ENCODE measurements at places on chromosomes 6 and 20.

DNA sequence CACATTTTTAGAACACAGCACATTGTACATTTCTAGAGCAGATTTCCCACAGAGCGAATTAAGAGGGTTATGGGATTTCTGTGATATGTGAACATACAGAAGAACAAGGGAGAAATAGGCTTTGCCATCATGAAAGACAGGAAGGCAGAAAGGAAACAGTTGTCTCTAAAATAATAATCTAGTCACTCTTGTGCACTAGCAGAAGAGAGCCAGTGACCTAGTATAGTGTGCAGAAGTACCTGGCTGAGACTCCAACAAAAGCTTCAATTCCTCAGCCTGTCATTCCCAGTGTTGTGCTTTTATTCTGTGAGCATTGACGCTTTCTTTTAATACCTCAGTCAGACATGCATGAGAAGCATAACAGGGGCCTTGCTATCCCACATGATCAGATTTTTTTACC, 17.8 kb upstream of the DCBLD1 start:
- no peak overlapping the region for H3K27ac ChIP-seq
- no peak for DNase-seq
- H3K27me3 ChIP-seq, result peaks cover 3% of the 10 kb centered on the region
- H3K4me3 ChIP-seq, result no peak overlapping the region
- no peaks in the 10 kb centered on the region for H3K4me1 ChIP-seq
- H3K36me3 ChIP-seq, result no peaks in the 10 kb centered on the region

DNA sequence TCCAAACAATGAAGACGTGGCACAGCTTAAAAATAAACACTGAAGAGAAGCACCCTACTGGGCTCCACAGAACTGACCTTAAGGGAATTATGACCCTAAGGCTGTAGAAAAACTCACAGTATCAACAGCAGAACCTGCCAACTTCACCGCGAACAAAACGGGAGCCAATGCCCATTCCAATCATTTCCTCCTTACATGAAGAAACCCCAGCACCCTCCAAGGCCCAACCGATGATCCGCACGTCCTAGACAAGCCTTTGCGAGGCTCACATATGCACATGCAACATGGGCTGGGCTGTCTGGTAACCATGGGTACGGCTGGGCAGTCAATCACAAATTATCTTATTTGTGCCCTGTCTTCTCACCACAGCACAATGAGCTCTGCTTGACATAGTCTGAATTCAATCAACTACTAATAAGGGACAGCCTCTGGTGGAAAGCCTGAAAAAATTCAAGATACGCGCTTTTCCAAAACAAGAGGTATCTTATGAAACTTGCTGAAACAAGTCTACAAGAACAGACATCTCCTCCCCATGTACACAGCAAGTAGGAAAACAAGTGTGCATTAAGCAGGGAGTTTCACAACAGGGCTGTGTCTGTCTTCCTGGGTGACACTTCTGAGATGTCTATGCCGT, 1.7 kb downstream of the DIDO1 start:
- H3K36me3 ChIP-seq, result peaks cover 5% of the 10 kb centered on the region
- H3K27ac ChIP-seq, result peak overlapping the region; percentile 95
- H3K4me1 ChIP-seq, result peaks cover 23% of the 10 kb centered on the region
- peak overlapping the region; percentile 74 for H3K4me3 ChIP-seq
- H3K27me3 ChIP-seq, result no peaks in the 10 kb centered on the region

GRCh38 chr6:164121527-164121926, 707.0 kb downstream of the QKI start:
- H3K4me1 ChIP-seq, result no peaks in the 10 kb centered on the region
- H3K27me3 ChIP-seq, result no peaks in the 10 kb centered on the region
- no peak for DNase-seq
- no peak overlapping the region for H3K4me3 ChIP-seq
- H3K27ac ChIP-seq, result no peak overlapping the region
- H3K36me3 ChIP-seq, result no peaks in the 10 kb centered on the region

GRCh38 chr6:47630587-47630986, 67.8 kb upstream of the ADGRF4 start:
- peaks cover 5% of the 10 kb centered on the region for H3K4me1 ChIP-seq
- no peaks in the 10 kb centered on the region for H3K36me3 ChIP-seq
- no peak for DNase-seq

DNA sequence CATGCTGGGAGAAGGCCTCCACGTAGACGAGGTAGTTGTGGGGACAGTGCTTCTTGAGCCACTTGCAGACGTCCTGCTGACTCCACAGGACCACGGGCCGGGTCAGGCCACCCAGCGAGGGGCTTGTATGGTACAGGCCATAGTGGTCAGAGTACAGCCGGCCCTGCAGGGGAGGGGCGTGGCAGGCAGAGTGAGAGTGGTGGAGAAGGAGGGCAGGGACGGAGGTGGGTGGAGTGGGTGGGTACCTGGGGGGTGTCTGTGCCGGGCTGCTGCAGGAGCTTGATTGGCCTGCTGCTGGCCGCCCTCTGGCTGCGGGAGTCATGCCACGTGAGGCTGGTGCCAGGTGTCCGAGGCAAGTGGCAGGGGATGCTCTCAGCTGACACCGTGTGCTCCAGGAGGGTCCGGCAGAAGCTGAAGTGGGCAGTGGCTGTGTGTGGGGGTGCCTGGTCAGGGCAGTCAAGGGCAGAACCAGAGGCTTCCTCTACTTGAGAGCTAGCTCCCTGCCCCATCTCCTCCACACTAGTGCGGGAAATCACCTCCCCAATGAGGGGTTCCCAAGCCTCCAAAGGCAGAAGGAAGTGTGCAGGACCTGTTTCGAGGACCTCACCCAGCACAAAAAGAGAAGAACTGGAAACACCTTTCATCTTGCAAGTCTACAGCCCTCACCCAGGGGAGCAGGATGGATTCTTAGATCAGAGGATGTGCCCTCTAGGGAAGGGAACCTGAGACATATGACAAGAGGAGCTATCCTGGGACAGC, 2.3 kb downstream of the SAMD10 start:
- DNase-seq, result no peak
- H3K27ac ChIP-seq, result no peak overlapping the region
- peaks cover 14% of the 10 kb centered on the region for H3K36me3 ChIP-seq
- peaks cover 54% of the 10 kb centered on the region for H3K4me1 ChIP-seq
- H3K4me3 ChIP-seq, result no peak overlapping the region
- H3K27me3 ChIP-seq, result no peaks in the 10 kb centered on the region

GRCh38 chr6:138017166-138017757, 90.0 kb downstream of the PERP start:
- no peak overlapping the region for H3K27ac ChIP-seq
- H3K4me1 ChIP-seq, result no peaks in the 10 kb centered on the region
- no peak for DNase-seq
- H3K36me3 ChIP-seq, result no peaks in the 10 kb centered on the region
- H3K27me3 ChIP-seq, result no peaks in the 10 kb centered on the region
- H3K4me3 ChIP-seq, result no peak overlapping the region

GRCh38 chr20:22794200-22794599, 209.8 kb upstream of the FOXA2 start:
- H3K36me3 ChIP-seq, result no peaks in the 10 kb centered on the region
- H3K27ac ChIP-seq, result no peak overlapping the region
- no peak overlapping the region for H3K4me3 ChIP-seq
- DNase-seq, result no peak

GRCh38 chr20:22866812-22867341, 168.2 kb upstream of the SSTR4 start:
- no peaks in the 10 kb centered on the region for H3K27me3 ChIP-seq
- no peaks in the 10 kb centered on the region for H3K36me3 ChIP-seq
- no peak overlapping the region for H3K4me3 ChIP-seq
- H3K27ac ChIP-seq, result no peak overlapping the region
- DNase-seq, result no peak

GRCh38 chr6:54285595-54285994, 22.6 kb upstream of the TINAG start:
- no peak overlapping the region for H3K4me3 ChIP-seq
- H3K36me3 ChIP-seq, result no peaks in the 10 kb centered on the region
- H3K27me3 ChIP-seq, result no peaks in the 10 kb centered on the region
- H3K27ac ChIP-seq, result no peak overlapping the region
- H3K4me1 ChIP-seq, result no peaks in the 10 kb centered on the region

- peak; percentile 57 for DNase-seq
- H3K27me3 ChIP-seq, result no peaks in the 10 kb centered on the region
- peak overlapping the region; percentile 75 for H3K27ac ChIP-seq
- no peak overlapping the region for H3K4me3 ChIP-seq
Observed at GRCh38 chr20:35826397-35826998, 54.7 kb downstream of the PHF20 start.

- H3K4me1 ChIP-seq, result no peaks in the 10 kb centered on the region
- H3K36me3 ChIP-seq, result peaks cover 14% of the 10 kb centered on the region
- no peaks in the 10 kb centered on the region for H3K27me3 ChIP-seq
- H3K27ac ChIP-seq, result no peak overlapping the region
Observed at GRCh38 chr6:118577972-118578371, 29.9 kb downstream of the PLN start.

GRCh38 chr6:68400396-68400795, 234.7 kb upstream of the ADGRB3 start:
- H3K36me3 ChIP-seq, result no peaks in the 10 kb centered on the region

DNA sequence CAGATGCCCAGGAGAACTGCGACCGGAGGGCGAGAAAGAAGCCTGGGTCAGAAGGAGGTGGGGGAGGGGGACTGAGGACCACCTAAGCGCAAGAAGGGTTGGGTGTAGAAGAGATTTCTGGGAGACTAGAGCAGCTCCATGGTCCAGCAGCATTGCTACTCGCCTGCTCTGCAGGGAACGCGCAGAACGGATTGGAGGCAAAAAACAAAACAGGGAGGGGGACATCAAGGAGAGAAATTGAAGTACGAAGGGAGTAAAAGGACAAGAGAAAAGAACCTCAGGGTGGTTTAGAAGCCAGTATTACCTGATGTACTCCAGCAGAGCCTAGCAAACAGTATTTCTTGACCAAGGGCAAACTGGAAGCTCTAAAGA, 537 bp upstream of the GABBR1 start:
- no peaks in the 10 kb centered on the region for H3K36me3 ChIP-seq
- peak; percentile 17 for DNase-seq
- peaks cover 26% of the 10 kb centered on the region for H3K27me3 ChIP-seq
- H3K4me3 ChIP-seq, result peak overlapping the region; percentile 55
- peaks cover 31% of the 10 kb centered on the region for H3K4me1 ChIP-seq

DNA sequence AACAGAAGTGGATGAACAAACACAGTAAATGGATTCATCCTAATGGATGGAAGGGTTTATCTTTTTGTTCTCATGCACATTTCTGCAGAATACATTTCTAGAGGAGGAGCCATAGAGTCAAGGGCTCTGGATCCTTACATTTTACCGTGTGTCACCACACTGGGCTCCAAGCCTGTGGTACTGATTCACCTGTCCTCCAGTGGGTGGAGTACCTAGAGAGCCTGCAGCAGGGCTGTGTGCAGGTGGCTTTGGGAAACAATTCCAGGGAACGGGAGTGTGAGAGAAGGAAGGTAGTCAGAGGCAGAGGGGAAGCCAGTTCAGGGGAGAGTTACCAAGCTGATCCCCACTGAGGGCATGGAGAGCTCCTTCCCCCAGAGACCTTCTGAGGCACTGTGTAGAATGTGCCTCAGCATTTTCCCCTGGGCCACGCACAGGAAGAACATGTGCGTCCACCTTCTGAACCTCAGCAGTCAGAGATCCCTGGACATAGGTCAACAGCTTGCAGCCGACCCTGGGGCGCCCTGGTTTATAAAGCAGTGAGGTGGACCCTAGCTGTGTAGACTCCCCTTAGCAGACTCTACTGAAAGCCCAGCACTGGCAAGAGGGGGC, 85.3 kb upstream of the SLC22A23 start:
- no peaks in the 10 kb centered on the region for H3K4me1 ChIP-seq
- DNase-seq, result no peak

DNA sequence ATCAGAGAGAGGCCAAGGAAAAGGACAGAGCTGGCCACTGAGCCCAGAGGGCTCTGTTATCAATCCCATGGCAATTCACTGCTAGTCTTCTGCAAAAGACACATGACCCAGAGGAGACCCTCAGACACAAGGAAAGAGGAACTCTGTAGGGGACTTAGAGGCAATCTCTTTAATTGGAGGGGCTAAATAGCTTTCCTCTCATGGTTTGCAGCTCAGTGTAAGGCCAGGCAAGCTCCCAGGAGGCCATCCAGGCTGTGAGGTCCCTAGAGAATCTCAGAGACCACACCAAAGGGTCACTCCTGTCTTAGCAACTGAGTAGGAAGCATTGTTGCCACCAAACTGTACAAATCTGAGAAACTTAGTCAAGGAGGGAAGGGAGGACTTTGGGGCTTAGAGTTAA, 10.0 kb upstream of the HLA-DOA start:
- no peaks in the 10 kb centered on the region for H3K27me3 ChIP-seq
- H3K4me3 ChIP-seq, result peak overlapping the region; percentile 40
- H3K27ac ChIP-seq, result no peak overlapping the region
- H3K4me1 ChIP-seq, result peaks cover 33% of the 10 kb centered on the region
- peak; percentile 20 for DNase-seq
- no peaks in the 10 kb centered on the region for H3K36me3 ChIP-seq

- H3K27me3 ChIP-seq, result no peaks in the 10 kb centered on the region
- H3K27ac ChIP-seq, result no peak overlapping the region
- no peaks in the 10 kb centered on the region for H3K36me3 ChIP-seq
- no peak for DNase-seq
- H3K4me3 ChIP-seq, result no peak overlapping the region
Observed at GRCh38 chr6:81863123-81863522, 110.6 kb upstream of the TENT5A start.

Data from common myeloid progenitor, CD34-positive (primary cell).